Uterus (tissue), 4 donors: ENCODE measurements at places on chromosomes 6 and 20.
A peak's percentile ranks its signal among the peaks of the same experiment; 100 is the strongest.

GRCh38 chr6:158939255-158940159 is 60.5 kb downstream of the RSPH3 start:
- no peak for DNase-seq

- no peak for DNase-seq
Observed at GRCh38 chr6:20202699-20203302, 9.5 kb downstream of the MBOAT1 start.

GRCh38 chr20:36808317-36809257 is 35.0 kb upstream of the DSN1 start:
- peak; percentile 45 for DNase-seq

- DNase-seq, result no peak
Observed at GRCh38 chr6:44653761-44654218, 266.3 kb downstream of the CDC5L start.

DNA sequence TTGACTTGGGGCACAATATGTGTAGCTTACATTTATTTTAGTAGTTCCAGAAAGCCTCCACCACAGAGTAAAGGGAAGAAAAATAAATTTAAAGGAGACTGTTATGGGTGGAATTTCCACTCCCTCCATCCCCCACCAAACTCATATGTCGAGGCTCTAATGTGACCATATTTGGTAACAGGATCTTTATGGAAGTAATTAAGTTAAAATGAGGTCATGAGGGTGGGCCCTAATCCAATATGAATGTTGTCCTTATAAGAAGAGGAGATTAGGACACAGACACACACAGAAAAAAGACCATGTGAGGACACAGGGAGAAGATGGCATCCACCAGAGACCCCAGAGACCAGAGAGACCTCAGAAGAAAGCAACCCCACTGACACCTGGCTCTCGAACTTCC is 189.7 kb downstream of the EDN1 start:
- DNase-seq, result no peak

GRCh38 chr6:77034161-77034560 is 429.1 kb downstream of the HTR1B start:
- no peak for DNase-seq
